ENCODE measurements at places on chromosomes 6 and 20.

DNA sequence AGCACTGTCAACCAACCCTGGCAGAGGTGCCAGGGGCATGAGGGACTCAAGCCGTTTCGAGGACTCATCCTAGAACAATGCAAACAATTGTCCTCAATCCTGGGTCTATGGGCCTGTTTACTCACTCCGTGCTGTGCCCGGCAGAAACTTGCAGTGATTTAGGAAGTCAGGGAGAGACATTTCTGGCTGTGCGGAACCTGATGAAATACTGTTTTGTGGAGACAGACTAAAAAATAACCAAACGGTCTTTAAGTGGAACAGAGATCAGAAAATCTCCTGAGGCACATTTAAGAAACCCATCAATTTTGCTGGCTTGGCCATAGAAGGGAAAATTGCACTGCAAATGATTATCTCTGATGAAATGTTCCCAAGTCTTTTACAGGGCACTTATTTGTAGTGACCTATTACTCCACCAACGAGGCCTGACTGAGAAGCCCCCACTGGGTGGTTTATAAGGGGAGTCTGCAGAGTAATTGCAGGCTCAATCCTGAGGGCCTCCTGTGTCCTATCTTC, 79.8 kb upstream of the KCNK16 start:
- ATAC-seq = no peak

- ATAC-seq = no peak
Observed at GRCh38 chr20:51017251-51017650, 5.7 kb downstream of the KCNG1 start.

DNA sequence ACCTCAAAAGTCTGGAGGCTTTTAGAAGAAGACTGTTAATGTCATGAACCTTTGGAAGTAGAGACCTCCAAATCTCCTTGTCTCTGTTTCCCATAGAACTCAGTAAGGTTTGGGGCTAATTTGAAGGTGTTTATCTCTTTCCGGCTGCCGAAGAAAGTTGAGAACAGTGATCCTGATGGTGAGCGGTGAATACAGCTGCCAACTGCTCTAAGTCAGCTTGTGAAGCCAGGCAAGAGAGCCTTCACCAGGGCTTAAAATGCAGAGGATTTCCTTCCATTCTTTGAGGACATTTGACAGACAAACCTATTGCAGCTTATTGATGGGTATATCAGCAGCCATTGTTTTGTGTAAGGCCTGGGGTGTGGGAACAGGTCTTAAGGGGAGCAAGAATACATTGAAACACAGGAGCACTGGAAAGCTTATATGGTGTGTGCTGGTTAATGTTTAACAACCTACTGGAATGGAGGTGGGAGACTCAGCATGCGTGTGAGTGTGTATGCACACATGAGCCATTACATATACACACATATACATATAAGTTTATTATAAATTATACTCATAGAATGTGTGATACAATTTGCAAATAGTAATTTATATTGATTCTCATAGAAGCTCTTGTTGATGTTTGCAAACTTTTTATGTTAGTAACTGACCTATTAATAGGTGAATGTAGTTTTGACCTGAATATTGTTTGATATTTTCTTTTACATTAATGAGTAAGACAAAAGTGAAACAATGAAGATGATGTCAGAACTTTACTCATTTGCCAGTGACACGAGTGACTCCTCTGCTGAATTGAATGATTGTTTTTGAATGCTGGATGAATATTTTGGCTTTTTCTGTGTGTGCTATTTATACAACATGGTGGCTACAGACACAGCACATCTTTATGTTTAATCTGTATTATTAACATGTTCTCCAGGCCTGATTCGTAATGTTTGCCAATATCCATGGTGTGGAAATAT, 18.1 kb downstream of the PLEKHG1 start:
- ATAC-seq = no peak

DNA sequence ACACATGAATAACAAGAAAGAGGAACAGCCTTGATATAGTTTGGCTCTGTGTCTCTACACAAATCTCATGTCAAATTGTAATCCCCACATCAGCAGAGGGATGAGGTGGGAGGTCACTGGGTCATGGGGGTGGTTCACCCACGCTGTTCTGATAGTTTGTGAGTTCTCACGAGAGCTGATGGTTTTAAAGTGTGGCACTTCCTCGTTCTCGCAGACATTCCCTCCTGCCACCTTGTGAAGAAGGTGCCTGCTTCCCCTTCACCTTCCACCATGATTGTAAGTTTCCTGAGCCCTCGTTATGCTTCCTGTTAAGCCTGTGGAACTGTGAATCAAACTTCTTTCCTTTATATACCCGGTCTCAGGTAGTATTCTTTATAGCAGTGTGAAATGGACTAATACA, 13.1 kb downstream of the SRPK1 start:
- ATAC-seq = no peak

- ATAC-seq = no peak
Observed at GRCh38 chr20:52817981-52818380, 154.2 kb upstream of the TSHZ2 start.

DNA sequence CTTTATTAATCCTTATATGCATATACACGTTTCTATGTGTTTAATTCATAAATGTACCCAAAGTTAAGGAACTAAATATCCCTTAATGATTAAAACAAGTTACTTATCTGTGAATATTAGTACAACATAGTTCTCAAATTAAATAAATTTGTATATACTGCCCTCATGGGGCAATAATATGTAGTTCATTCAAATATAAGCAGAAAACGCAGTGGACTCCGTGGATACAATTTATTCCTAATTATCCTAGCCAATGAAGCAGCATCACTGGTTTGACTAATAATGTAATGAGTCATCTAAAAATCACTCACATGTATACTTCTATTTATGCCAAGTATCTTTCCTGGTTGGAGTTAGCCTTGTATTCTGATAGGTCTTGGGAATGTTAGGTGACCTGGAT, 111.6 kb downstream of the TBC1D32 start:
- ATAC-seq = no peak

DNA sequence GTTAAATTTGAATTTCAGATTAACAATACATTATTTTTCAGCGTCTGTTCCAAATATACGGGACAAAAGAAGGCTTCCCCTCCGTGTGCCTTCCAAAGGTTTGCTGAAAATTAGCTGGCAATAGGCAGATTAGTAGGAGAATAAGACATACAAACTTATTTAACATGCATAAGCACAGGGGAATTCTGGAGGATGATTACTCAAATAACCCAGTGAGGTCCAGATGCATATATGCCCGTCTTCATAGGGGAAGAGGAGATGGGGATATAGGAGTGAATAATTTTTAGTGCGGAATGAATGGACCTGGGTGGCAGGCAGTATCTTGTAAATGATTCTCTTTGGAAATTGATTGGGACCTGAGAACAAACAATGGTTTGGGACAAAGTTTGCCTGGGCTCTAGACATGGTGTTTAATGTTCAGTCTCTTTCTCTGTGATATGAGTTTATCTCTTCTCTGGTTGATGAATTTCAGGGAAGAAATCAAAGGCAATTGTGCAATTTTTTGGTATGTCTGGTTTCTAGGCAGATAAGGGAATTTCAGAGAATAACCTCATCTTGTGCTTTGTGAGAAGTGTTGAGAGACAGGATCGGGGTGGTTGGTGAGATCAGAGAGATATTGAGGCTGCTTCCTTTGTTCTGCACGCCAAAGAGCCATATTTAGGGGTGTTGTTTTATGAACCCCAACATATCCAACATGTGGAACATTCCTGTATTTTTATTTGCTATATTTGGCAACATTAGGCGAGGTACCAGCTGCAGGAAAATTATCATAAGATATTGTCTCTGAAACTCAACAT, 63.7 kb downstream of the MKKS start:
- no peak for ATAC-seq

GRCh38 chr6:92892626-92893170, 526.7 kb downstream of the EPHA7 start:
- ATAC-seq = no peak

DNA sequence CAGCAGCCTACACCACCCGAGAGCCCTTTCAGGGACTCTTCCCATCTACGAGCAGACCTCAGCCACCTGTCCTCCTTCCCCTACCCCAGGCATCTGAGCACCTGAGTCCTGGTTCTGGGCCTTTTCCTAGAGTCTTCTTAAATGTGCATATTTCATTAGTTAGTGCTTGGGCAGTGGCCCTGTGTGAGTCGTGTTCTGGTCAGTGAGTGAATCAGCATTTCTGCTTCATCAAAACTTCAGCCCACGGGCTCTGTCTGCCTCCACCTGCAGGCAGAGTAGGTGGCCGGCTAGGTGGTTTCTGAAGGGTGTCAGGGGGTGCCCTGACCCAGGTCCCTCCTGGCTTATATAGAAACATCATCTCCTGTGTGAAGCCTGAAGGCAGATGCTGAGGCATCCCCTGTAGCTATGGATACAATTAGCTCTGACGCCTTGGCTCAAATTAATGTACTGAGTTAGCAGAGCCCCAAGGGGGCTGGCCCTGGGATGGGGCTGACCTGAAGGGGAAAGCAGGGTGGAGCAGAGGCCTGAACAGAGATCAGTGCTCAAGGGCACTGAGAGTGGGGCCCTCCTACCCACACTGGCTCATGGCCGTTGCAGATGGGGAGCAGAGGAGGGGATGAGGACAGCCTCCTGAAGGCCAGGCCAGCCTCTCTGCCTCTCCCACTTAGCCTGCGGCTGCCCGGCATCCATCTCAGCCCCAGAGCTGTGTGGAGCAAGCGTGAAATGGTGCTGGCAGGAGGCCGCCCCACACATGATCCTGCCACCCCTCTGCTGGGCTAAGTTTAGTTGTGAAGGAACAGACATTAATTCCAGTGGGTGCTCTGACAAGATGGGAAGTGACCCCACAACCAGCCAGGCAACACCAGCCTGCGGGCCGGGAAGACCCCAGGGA, 13.6 kb downstream of the IP6K3 start:
- ATAC-seq = no peak

DNA sequence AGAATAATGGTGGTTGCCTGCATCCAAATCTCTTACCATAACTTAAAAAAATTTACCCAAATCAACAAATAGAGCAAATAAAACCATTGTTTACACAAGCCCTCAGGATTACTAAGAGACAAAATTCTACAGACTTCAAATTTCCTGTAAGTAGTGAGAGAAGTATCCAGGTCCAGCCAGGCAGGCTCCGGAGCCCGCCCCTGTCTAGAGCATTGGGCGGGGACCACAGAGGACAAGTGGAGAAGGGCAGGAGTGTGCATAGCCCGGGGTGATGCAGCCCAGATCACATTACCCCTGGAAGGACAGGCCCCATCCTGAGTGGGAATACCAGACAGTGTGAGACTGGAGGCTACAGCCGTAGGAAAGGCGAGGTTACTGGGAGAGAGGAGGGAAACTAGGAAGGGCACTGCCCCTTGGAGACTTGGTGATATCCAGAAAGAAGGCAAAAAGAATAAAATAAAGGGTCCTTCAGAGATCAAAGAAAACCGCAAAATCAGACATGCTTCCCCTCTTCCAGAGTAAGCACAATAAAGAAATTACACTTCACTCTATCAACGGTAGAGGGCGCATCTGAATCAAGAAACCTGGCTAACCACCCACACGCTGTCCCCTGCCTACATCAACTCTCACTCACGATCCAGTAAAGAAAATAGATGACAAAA, 26.6 kb downstream of the RIN2 start:
- ATAC-seq = peak; percentile 72

DNA sequence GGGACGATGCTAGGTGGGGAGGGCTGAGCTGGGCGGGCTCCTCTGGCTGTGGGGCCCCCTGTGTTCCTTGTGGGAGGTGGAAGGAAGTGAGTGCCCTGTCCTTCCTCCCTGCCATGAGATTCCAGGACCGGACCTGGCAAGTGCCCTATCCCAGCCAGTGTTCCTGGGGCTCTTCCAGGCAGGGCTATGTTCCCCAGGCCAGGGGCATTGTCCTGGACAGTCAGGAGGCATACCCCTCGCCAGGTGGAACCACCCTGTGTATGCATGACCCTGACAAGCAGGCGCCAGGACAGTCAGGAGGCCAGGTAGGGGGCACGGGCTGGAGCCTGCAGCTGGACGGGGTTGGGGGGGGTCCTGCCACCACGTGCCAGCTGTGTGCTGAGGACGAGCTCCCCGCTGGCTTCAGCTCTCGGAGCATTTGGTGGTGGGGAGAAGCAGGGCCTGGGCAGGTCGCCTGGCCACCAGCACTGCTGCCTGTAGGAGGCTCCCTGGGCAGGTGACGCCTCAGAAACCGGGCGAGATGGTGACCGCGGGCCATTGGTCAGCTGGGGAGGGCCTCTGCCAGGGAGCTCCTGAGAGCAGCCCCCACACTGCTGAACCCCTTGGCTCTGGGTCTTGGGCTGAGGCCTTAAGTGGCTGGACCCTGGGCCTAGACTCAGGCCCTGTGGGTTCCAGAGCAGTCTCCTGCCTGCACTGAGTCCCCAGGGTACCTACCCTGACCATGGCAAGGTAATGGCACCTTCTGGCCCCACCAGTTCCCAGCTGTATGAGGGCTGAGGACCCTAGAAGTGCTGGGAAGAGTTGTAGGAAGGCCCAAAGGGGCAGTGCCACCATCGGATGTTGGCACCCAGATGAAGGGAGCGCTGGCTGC, 694 bp downstream of the SLC17A9 start:
- ATAC-seq = peak; percentile 2

DNA sequence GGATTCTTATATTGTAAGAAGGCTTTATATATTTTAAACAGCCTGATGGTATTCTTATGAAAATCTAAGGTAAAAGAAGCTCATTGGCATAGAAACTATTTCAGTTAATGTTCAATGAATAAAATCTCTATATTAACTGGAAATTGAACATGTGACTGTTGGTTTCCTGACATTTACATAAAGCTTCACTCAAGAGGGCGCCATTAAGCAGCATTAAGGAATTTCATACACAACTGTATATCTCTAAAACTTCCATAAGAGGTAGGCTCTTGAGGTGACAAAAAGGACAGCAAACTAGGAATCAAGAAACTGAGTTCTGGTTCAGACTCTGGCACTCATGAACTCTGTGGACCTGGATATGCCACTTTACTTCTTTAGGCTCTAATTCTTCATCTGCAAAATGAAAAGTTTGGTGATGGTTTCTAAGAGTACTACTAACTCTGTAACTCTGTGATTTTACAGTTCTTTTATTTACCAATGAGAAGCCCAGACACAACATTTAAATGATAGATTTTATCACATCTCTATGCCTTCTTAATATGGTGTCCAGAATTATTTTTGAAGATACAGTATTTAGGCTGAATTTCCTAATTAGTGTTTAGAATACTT, 147.5 kb downstream of the FLRT3 start:
- no peak for ATAC-seq

GRCh38 chr6:83889621-83890020, 30.1 kb downstream of the CYB5R4 start:
- ATAC-seq = no peak

DNA sequence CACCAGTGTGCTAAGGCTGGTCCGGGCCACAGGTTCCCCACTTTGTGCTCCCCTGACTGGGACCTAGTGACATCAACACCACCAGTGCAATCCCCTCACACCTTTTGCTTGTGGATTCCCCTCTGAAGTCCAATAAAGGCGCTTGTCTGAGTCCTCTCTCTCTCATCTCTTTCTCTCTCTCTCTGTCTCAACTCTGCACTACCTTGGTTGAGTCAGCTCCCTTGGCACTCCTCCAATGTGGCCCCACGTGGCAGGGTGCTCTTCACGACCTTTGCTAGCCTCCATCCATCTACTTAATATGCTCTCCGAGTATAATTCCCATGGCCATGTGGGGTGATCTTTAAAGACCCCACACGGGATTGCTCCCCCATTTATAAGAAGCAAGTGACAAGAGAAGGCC, 385.0 kb downstream of the CD83 start:
- ATAC-seq = no peak
